ENCODE measurements at places on chromosomes 12 and 14.

DNA sequence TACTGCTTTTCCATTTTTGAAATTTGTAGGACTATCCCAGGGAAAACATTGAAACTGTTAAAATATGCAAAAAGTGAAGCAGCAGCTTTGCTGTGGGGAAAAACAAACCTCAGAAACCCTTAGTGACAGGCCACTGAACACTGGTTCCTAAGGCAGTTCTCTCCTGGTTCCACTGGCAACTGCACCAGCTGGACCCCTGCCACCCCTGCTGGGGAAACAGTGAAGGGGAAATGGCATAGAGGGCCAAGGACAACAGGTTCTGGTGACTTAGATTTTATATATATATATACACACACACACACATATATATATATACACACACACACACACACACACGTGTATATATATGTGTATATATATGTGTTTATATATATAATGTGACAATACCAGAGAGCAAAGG is 16.2 kb upstream of the KRT7 start:
- DNase-seq: no peak

DNA sequence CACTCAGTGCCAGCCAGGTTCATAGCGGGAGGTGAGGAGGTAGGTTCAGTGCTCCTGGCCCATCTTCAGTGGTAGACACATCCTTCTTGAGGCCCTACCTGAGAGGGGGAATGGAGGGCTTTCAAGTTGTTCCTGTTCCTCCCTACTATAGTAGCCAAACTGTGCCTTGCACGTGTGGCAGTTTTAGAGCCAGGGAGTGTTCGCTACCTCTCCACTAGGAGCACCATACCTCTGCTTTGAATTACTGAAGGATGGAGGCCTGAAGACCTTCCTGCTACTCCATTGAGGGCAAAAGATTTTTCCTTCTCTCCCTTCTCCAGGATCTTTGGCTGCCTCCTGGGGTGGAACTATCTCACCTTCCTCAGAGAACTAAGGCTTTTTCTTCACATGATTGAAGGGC is 5.9 kb upstream of the ALG10 start:
- no peak for DNase-seq

DNA sequence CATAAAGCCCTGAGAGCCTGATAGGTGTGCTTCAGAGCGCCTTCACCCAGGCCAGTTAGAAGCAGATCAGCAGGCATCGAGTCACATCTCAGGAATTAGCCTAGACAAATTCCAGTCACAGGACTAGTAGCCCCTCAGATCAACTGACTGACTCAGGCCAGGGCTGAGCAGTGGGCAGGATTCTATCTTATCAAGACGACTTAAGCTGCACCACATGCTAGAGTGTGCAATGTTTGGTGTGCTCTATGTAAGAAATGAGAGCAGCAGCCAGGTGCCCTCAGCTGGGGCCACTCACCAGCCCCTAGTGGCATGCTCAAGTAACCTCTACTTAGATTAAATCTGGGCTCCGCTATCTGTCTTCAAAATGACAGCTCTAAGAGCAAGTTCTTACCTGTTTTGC is 19.7 kb upstream of the NGB start:
- no peak for DNase-seq

GRCh38 chr14:23068789-23069412 is 11.6 kb upstream of the CDH24 start:
- DNase-seq: peak; percentile 79

DNA sequence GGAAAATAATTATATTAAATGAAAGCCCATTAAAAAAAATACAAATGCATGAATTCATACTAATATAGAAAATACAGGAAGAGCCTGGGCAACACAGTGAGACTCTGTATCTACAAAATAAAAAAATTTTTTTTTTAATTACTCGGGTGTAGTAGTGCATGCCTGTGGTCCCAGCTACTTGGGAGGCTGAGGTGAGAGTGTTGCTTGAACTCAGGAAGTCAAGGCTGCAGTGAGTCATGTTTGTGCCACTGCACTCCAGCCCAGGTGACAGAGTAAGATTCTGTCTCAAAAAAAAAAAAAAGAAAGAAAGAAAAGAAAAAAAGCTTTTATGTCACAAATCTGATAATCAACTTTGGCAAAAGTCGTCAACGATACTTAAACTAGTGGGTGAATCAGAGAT is 80.6 kb upstream of the PLEKHA5 start:
- DNase-seq: no peak

DNA sequence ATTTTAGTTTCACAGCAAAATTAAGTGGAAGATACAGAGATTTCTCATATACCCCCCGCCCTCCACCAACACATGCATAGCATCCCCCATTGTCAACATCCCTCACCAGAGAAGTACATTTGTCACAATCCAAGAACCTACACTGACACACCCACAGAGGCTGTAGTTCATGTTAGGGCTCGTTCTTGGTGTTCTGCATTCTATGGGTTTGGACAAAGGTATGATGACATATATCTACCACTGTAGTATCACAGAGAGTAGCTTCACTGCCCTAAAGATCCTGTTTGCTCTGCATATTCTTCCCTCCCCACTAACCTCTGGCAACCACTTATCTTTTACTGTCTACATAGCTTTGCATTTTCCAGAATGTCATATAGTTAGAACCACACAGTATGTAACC is 444.6 kb upstream of the DCN start:
- DNase-seq: no peak

- DNase-seq: no peak
These were observed 22.3 kb downstream of the PLEKHG3 start for GRCh38 chr14:64726585-64726890.

DNA sequence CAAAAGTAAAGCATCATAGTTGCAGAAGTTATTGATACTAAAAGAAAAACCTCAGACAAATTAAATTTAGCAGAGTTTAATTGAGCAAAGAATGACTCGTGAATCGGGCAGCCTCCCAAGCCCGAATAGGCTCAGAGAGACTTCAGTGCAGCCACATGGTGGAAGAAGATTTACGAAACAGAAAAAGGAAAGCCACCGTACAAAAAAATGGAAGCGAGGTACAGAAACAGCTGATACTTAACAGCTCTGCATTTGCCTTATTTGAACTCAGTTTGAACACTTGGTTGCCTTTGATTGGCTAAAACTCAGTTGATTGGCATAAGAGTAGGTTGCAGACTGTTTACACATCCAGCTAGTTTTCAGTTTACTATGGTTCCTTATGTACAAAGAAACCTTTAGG is 12.9 kb downstream of the TTC9 start:
- no peak for DNase-seq

- DNase-seq: no peak
These were observed 70.3 kb downstream of the RIMBP2 start for GRCh38 chr12:130645751-130646150.

- no peak for DNase-seq
These were observed 164.3 kb upstream of the TMPO start for GRCh38 chr12:98351089-98351488.

DNA sequence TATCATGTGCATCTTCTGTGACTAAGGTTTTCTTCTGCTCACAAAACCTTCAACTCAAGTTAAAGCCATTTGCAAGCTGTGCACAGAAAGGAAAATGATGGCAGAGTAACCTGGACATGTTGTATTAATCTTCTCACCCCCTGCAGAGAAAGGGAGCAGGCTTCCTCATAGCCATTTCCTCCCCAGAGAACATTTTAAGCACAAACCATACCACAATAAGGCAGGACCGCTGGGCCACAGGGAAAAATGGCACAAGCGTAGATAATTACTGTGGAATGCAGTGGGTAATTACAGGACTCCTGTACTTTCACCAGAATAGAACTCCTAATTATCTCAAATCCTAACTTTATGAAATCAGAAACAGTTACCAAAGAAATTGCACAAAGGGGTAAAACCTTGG is 215.7 kb downstream of the KIF21A start:
- no peak for DNase-seq

Measured in K562 (cell line).